Hematopoietic multipotent progenitor cell treated with erythropoietin and hydrocortisone succinate and interleukin-3 and kit ligand, for 17 days (in vitro differentiated cells): ENCODE measurements at places on chromosomes 6 and 20.

- no peak for DNase-seq
Observed at GRCh38 chr6:41177287-41177686, 14.4 kb upstream of the TREM2 start.

GRCh38 chr6:6907286-6907685 lies 200.5 kb upstream of the RREB1 start:
- no peak for DNase-seq

DNA sequence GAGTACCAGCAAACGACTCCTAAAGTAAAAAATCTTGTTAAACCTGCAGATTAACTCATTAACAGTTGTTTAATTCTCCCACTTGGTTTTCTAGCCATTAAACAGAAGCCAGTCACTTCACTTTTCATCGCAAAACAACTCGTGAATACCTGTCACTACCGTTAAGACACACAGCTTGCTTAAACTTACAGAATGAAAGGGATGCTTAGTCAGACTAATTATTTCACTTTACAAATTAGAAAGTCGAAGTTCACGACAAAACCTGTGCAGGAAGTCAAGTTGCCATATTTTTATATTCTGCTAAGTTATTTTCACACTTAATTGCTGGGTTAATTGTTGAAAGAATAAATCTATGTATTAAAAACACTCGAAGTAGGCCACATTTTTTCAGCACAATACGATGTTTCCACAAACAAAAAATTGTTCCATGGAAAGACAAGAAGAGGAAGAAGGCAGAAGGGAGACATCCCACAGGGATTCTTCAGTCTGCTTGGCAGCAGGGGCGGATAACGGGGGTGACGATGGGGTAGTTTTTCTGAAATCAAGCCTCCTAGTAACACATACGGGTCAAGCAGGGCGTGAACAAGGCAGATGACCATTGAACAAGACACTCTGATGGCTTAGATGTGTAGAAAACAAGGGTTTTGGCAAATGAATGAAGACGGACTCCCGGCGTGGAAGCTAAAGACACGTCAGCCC lies 933 bp downstream of the SSR1 start:
- peak; percentile 23 for DNase-seq

DNA sequence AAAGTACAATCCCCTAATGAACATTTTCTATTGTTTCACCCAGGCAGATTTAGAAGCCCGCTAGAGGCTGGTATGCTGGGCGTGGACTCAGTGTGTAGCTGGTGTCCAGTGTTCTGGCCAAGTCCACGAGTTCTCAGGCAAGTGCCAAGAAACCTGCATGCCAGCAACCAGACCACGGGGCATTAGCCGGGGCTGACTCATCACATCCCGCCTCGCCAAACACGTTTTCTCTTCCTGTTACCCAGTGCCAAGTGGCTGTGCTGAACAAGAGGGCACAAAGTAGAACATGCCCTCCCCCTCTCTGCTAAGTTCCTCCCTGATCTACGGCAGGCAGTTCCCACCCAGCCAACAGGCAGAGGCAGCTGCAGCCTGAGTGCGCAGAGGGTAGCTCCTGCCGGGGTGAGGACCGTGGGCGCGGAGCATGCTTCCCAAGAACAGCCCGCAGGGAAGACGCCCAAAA lies 29.6 kb downstream of the RAMACL start:
- no peak for DNase-seq

DNA sequence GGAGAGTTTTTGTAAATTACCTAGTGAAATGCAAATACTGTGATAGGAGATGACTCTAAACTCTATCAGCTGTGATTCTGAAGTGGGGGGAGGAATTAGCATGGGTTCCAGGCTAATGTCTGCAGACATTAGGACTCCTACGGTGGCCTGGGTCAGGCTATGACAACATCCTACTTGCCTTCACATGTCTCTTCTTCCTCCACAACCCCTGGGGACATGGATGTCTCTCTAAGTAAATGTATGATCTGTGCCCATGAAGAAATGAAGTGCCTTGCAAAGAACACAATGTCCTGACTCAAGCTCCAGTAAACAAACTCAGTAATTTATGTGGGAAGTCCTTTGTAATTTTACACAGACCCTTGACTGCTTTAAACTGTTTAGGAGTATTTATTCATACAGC lies 165.8 kb upstream of the EEF1E1 start:
- DNase-seq, result no peak

DNA sequence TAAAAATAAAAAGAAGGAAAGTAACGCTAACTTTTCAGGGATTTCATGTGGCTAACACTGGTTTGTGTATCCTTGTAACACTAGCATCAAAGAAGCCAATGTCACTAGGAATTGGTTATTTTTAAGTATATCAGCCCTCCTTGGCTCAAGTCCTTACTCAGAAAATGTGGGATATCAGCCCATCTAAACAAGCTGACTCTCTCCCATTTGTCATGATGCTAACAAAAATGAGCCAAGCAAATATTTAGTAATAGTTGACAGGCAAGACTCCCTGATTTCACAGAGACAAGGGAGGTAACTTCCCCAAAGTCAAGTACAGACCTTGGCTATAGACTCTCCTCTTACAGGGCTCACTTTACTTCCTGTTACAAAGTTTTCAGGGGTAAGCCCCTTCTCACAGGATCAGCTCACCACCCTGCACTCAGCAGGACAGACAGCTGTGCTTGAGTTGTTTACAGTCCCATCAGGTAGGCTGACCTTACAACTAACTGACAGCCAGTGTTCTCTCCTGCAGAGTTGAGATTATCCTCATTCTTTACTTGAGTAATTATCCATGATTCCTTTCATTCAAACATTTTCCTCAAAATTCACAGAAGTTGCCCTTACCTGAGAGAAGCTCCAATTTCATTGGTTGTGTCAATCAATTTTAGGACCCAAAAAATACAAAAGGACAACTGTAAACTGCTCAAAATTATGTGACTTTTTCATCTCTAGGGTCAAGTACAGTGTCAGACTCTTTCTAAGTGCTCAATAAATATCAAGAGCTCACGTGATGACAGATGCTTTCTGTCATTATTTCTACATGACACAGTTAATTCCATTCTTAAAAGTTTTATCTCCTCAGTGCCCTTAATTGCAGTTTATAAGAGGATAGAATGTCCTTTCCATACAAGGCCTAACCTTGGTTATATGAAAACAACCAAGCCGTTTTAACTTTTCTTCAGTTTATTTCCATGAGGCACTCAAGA lies 38.1 kb upstream of the BMP5 start:
- DNase-seq, result no peak

GRCh38 chr6:37036146-37036545 lies 30.7 kb downstream of the FGD2 start:
- no peak for DNase-seq

DNA sequence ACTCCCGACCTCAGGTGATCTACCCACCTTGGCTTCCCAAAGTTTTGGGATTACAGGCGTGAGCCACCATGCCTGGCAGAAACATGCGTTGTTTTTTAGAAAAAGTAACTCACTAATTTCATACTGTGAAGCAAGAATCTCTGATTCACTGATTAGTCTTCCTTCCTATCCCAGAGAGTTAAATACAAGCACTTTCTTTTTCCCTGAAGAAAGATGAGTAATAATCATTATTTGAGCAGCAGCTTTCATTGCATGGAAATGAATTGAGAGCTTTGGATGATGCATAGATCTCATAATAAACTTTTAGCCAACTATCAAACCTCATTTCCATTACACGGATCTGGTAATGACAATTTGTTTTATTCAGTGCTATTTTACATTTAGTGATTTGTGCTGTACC lies 892.5 kb upstream of the EYS start:
- DNase-seq, result no peak

GRCh38 chr6:12356983-12357972 lies 67.1 kb downstream of the EDN1 start:
- no peak for DNase-seq

GRCh38 chr20:3987296-3987695 lies 28.1 kb downstream of the RNF24 start:
- no peak for DNase-seq

DNA sequence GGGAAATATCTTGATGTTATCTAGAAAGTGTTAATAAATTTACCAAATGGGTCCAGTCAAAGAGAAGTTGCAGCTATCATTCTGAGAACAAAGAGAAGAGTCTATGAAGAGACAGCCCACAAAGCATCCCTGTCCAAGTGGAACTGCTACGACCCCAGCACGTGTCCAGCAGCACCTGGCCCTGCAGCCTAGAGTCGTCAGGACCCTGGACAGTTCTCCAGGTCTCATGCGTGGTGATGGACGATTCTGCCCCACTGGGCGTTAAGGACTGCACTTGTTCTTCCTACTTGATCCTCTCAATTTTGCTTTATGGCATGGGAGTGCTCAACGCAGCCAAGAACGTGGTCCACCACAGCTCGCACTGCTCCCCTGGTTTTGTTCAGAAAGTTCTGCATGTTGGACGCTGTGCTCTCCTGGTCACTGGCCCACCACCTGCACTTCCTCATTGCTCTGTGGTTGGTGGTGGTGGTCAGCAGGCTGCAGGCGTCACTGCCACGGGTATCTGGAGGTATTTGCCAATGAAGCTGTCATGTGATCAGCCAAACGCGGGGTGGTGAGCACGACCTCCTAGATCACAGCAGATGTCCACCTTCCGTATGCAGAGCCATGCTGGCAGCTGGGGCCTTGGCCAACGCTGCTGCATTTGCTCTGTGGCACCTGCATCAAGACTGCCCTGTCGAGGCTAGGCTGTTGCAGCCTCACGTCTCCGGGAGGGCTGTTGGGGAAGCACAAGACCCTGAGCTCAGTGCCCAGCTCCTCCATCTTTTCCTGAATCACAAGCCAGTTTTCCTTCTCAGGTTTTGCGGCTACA lies 356.4 kb downstream of the CDH4 start:
- no peak for DNase-seq

- no peak for DNase-seq
Observed at GRCh38 chr6:78713564-78713963, 153.8 kb upstream of the IRAK1BP1 start.

- no peak for DNase-seq
Observed at GRCh38 chr20:59217794-59218280, 54.2 kb downstream of the ZNF831 start.

GRCh38 chr6:92647630-92648029 lies 771.7 kb downstream of the EPHA7 start:
- no peak for DNase-seq

DNA sequence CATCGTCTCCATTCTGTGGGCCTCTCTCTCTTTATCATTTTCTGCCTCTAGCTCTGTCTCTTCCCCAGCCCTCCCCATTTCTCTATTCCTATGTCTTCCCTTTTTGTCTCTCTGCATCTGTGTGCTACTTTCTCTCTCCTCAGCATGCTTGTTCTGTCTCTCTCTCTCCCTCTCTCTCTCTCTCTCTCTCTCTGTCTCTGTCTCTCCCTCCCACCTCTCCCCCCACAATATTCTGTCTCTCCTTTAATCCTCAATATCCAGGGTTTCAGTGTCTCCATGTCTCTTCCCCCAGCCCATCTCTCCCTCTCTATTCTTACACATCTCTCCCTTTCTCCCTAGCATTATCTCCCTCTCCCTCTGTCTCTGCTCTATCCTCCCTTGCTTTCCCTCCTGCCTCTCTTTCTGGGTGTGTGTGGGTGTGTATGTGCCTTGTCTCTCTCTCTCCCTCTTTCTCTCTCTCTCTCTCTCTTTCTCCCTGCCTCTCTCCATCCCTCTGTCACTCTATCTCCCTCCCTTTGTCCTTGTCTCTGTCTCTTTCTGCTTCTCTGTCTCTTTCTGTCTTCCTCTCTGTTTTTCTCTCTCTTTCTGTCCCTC lies 76.9 kb upstream of the SIRPA start:
- no peak for DNase-seq

GRCh38 chr20:1724901-1725300 lies 67.3 kb upstream of the SIRPG start:
- DNase-seq, result peak; percentile 45

DNA sequence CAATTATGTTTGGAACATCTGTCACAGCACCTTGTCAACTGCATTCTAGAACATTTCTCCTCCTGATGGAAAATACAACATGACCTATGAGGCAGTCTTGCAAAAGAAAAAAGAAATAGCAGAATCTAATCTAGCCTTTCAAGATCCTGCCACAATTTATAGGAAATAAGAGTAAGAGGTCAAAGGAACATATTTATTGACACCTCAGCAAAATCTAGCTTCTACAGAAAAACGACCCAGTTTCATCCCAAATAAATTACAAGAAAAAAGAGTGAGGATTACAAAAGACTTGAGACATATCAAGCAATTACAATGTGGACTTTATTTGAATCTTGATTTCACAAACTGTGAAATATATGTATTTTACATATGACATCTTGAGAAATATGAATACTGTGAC lies 4.2 kb downstream of the FBXO9 start:
- DNase-seq, result no peak

GRCh38 chr6:105894556-105894955 lies 191.6 kb upstream of the PRDM1 start:
- no peak for DNase-seq

- no peak for DNase-seq
Observed at GRCh38 chr6:120576061-120576460, 758.2 kb downstream of the TBC1D32 start.

- DNase-seq, result no peak
Observed at GRCh38 chr20:219290-220115, 7.6 kb upstream of the DEFB129 start.

- DNase-seq, result no peak
Observed at GRCh38 chr6:136550045-136550329, 235 bp downstream of the MAP7 start.

DNA sequence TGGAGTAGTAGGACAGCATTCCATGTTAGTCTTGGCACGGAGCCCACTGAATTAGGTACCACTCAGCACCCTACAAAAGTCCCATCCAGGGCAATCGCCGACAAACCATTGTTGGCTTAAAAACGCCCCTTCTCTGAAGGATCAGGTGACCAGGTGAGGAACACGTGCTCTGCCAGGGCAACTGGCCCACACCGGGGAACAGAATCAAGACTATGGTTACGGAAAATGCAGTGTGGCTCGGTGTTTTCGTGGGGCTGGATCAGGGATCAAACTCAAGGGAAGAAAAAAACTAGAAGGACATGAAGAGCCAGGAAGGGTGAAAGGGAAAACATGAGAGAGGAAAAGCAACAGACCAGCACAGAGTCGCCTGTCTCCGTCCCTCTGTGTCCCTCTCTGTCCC lies 177.8 kb upstream of the ARID1B start:
- DNase-seq, result no peak

- no peak for DNase-seq
Observed at GRCh38 chr6:148898376-148899014, 151.7 kb downstream of the UST start.

- no peak for DNase-seq
Observed at GRCh38 chr6:147825848-147826247, 317.4 kb downstream of the SAMD5 start.

GRCh38 chr20:18632196-18632789 lies 44.4 kb downstream of the DTD1 start:
- peak; percentile 20 for DNase-seq

- DNase-seq, result peak; percentile 51
Observed at GRCh38 chr20:62122654-62123449, 577 bp downstream of the LSM14B start.
